SJCRH30 (cell line): ENCODE measurements at places on chromosomes 2 and 18. TPM values are rescaled to one million over a fixed set of nuclear protein-coding genes. Genes with fewer than 3 reads are reported as not detected.

The RPL37A gene
- total RNA-seq = 4,028 and 4,913 TPM in 2 replicates

The CMPK2 gene
- not detected in 2 replicates for total RNA-seq

The DNAH7 gene
- 0.20 and 0.32 TPM in 2 replicates for total RNA-seq

The VWA3B gene
- not detected in 2 replicates for total RNA-seq

The REEP1 gene
- 2.1 and 2.3 TPM in 2 replicates for total RNA-seq

The TFCP2L1 gene
- total RNA-seq = 0.05 and 0.08 TPM in 2 replicates

The SIX3 gene
- total RNA-seq = 1.8 and 2.0 TPM in 2 replicates

The SLC8A1 gene
- 27.1 and 27.7 TPM in 2 replicates for total RNA-seq

The DCDC2C gene
- not detected in 2 replicates for total RNA-seq

The HOXD12 gene
- total RNA-seq = 0.10 TPM in 1 of 2 replicates, not detected in the other

The CCDC141 gene
- total RNA-seq = 5.3 and 5.5 TPM in 2 replicates

The LYPD6 gene
- total RNA-seq = 10.4 and 11.5 TPM in 2 replicates

The GPR155 gene
- 13.5 and 14.1 TPM in 2 replicates for total RNA-seq

The BZW1 gene
- 448 and 478 TPM in 2 replicates for total RNA-seq
